Caco-2 (cell line): ENCODE measurements at places on chromosomes 4 and X. TPM values are rescaled to one million over a fixed set of nuclear protein-coding genes. Genes with fewer than 3 reads are reported as not detected.

GRCh38 chr4:61320631-61321030 lies 120.5 kb downstream of the ADGRL3 start:
- no peak for DNase-seq

DNA sequence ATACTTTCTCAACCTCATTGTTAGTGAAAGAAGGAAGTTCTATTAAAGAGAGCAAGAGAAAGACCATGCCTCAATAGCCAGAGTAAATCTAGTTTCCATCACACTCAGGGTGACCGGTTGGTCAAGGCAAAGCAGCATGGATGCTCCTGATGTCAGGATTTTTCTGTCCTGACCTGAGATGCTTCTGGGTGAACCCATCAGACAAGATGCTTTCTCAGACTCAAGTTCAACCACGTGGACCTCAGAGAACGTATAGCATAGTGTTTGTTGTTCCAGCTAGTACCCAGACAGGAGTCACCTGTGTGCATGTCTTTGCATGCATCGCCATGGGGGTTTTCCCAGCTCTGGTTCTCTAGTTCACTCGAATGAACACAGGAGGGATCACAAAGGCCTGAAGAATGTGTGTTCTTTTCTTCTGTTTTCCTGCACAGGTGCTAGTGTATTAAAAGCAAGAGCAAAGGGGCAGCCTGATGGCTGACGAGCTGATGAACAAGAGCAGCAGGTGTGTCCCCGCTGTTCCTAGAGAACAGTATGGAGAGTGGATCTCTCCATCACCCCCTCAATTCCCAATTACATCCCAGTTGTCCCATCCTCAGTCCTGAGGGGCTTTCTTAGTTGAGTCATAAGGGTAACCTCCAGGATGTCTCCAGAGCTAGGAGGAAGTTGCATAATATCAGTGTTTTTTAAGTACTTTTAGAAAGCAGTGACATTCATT lies 110.5 kb upstream of the ENPP6 start:
- no peak for DNase-seq

DNA sequence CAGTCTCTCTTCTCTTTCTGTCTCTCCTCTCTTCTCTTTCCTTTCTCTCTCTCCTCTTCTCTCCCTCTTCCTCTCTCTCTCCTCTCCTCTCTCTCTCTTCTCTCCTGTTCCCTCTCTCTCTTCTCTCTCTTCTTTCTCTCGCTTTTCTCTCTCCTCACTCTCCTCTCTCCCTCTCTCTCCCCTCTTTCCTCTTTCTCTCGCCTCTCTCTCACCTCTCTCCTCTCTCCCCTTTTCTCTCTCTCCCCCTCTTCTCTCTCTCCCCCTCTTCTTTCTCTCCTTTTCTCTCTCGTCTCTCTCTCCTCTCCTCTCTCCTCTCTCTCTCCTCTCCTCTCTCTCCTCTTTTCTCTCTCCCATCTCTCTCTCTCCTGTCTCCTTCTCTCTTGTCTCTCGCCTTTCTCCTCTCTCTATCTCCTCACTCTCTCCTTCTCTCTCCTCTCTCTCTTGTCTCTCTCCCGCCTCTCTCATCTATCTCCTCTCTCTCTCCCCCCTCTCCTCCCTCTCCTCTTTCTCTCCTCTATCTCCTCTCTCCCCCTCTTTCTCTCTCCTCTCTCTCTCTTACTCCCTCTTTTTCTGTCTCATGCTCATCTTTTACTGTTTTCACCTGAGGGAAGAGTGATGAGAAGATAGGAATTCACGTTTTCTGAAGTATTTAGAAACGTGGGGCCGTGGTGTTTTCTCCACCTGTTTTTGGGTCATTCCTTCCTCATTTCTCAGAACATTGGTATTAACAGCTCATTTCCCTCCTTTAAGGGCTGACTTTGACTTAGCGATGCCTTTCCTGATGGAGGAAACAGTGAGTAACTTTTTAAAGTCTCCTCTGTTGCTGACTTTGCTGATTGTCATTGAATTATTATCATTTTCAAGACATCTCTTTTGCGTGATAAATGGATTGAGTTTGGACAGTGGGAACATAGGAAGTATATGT lies 80.6 kb upstream of the CD99 start:
- no peak for DNase-seq

- DNase-seq = no peak
Measured at GRCh38 chrX:49205443-49205842, 5.5 kb upstream of the SYP start.

DNA sequence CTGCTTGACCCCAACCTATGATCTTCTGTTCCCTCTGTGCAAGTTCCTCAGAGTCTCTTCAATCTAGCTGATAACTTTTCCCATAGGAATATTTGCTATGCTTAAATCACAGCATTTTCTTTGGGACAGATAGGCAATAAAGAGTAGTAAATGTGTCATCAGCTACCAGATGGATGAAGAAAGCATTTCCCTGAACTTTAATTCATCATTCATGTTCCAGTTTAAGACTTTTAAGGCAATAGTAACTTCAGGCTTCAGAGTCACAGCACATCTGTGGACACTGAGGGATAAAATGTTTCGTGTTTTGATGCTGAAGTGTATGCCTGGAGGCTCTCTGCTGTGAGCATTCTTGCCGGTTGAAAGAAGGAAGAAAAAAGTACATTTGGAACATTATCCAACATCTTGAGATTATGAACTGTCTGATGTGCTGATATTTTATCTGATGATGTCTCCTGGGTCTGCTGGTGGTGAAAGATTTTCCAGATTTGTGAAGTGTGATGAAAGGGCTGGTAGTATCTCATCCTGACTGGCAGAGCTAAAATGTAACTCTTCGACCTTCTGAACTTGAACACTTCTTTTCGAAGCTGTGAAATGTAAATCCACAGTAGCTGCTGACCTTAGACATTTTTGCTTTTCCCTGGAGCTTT lies 133.7 kb downstream of the DCLK2 start:
- no peak for DNase-seq

GRCh38 chrX:19566359-19567222 lies 51.3 kb upstream of the MAP3K15 start:
- no peak for DNase-seq

DNA sequence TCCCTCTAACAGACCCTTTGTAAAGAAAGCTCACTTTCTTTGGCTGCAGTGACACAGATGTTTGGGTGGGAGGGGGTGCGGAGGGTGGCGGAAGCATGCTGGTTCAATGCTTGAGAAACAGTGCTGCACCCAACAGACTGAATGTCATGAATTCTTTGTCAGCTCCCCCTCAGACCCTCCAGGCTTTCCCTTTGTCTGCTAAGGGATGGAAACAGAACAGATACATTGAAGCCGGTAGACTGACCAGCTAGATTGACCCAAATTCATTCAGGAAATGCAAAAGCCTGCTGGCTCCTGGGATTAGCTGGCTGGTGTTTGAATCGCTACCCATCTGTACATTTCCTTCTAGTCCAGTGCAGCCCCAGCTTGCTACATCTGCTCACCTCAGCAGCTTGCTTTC lies 90.8 kb upstream of the PAK3 start:
- DNase-seq = no peak

DNA sequence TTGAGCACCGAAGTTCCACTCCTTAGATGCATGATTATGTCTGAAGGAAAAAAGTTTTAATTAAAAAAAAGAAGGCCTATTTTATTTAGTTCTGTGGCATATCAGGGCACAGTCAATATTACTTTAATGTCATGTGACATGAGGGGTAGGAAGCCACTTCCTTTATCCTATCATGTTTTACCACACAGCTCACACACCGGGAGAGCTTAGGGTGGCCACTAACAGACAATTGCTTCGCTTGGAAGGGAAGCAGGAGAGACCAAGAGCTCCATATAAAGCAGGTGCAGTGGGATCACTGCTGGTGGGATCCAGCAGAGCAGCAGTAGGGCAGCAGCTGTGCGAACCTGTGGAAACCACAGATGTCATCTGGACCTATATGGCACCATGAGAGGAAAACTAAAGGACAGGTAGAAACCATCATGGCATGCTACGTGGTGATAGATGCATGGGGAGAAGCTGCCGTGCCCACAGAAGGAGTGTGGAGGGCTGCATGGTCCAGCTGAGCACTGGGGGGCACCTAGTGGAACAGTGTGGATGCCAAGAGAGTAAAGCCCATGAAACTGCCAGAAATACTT lies 52.0 kb downstream of the DTHD1 start:
- DNase-seq = no peak

DNA sequence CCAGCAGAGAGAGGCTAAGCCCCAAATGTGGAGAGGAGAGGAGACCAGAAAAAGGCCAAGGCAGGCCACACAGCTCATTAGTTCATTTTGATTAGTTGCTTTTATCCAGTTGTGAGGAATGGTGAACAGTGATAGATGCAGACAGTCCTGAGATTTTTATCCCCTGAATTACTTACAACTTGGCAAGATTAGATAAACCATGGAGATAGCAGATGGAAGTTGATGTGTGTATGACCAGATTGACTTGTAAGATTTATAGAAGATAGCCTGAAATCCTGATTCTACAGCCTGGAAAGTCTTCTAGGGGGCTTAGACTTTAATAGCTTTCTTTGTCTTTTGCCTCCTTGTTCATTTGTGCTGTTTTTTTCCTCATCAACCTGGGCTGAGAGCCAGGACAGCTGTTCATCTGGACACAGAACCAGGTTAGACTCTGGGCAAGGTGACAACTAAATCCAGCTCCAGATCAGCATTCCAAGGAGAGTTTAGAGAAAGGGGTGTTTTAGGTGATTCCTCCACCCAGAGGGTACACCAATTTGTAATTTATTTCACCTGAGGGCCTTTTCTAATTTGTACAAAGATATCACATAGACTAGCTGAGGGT lies 215.5 kb downstream of the SPATA18 start:
- no peak for DNase-seq

Gene DKC1
- 106 and 107 TPM in 2 replicates for total RNA-seq

Gene MAGEC1
- total RNA-seq = not detected in 2 replicates

Gene ENOPH1
- total RNA-seq = 62.7 and 67.6 TPM in 2 replicates

Gene UGT2A3
- 2.5 TPM in 2 replicates for total RNA-seq

Gene TCP11X2
- not detected in 2 replicates for total RNA-seq

Gene C4orf50
- total RNA-seq = not detected in 2 replicates

Gene DRD5
- total RNA-seq = not detected in 2 replicates

Gene USP46
- total RNA-seq = 26.4 and 32.2 TPM in 2 replicates
